ENCODE measurements at places on chromosomes 4 and X.

- no peak for DNase-seq
Measured at GRCh38 chr4:159191989-159192388, 89.1 kb downstream of the RAPGEF2 start.

DNA sequence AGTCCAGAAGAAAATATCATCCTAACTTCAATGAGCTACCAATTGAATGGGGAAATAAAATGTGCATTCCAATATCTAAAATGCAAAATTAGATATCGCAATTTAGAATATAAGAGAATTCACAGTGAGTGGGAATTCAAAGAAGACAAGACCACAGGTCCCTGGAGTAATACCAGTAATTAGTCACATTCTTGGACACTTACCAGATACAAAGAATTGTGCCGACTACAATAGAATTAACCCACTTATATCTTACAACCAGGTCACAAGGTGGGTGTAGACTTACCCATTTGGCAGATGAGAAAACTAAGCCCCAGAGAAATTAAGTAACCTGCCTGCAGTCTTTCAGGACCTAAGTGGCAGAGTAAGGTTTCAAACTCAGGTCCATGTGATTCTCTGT, 84.3 kb upstream of the C1QTNF7 start:
- DNase-seq: no peak

GRCh38 chr4:37757121-37757520, 69.4 kb upstream of the PGM2 start:
- no peak for DNase-seq

- DNase-seq: no peak
Measured at GRCh38 chr4:186584912-186585311, 29.5 kb upstream of the MTNR1A start.

DNA sequence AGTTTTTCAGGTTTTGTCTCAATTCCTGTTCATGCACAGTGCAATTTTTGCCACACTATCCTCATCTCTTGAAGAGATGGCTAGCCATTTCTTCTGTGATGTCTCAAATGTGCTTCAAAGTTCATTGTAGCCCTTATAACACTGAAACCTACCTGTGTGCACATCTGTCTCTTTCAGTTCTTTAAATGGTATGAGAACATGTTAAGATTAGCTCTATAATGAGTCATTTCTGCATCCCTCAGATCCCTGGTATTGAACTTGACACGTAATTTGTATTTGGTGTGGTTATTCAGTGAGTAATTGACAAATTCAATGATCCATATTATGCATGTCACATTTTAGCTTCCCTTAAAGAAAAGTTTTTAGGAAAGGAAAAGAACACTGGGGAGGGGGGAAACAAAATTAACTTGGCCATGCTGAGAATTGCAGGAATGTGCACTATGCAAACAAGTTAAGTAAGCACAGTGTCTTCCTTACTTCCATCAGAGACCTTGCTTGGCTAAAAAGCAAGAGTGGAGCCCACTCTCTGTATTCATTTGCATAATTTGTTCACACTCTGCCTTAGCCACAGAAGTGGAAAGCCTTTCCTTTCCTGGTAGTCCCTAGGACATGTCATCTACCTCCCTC, 659.8 kb upstream of the MAGEB2 start:
- DNase-seq: no peak

DNA sequence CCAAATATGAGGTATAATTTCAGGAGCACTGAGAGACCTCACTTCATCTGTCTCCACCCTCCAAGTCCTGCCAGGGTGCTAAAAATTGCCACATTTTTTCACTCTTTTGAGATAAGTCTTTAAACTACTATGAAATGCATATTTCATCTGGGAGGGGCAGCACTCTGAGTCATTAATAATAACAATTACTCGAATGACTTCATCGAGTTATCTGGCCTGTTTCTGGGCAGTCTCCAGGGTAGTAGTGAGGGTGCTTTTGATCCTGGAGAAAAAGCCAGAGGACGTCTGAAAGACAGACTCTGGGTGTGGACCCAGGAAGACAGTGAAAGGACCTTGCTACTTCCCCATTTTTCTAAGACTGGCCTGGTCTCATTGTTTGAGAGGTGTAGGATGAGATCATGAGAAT, 42.3 kb upstream of the SRD5A3 start:
- no peak for DNase-seq

GRCh38 chrX:47745416-47745815, 86.4 kb upstream of the UXT start:
- no peak for DNase-seq

GRCh38 chrX:9903146-9903545, 64.0 kb upstream of the CLDN34 start:
- DNase-seq: no peak

DNA sequence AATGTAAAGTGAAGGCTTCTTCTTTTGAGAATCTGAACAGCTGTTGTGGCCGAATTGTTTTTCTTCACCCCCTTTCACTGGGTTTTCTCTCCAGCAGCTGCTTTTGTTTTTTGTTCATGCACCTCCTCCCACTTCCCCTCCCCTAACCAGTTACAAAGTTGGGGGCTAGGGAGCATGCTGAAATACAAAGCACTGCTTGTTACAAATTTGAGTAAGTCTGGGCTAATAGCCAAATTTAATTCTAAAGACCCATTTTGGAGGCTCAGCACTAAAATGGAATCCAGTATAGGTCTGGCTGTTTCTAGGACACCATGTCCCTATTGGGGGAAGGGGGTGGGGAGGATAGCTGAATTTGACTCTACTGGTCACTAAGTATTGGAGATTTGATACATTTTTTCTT, 89.2 kb upstream of the GPM6B start:
- DNase-seq: peak; percentile 65

DNA sequence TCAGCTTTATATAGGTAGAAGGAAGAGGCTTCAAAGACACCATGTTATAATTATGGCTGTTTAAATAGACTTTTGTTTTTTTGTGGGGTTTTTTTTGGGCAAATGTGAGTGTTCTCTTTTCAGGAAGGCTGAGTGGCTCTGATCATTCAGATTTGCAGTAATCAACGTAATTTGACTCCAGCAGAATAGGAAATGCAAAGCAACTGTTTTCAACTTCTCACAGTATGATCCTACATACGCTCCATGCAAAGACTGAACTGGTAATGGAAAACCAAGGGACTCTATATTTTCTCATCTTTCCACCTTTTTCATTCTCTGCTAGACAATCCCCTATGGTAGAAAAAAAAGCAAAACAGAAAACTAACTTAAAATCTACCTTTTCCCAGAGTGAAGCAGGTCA, 10.8 kb downstream of the ADH1B start:
- no peak for DNase-seq

DNA sequence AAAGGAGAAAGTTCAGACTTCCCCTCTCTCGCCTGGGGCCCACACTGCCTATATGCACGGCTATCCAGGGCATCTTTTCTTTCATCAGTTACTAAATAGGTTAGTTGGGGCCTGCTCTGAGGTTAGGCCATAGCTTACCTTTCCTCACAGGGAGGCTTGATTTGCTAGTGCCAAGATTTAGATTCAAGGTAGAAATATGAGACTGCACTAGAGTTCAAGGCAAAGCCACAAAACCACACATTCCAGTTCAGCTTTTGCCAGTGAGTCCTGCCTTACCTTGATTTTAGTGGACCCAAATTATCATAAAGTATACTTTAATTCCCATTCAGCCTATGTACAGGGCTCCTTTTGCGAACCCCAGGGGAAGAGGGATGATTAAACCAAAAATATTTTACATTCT, 762.8 kb downstream of the PDHA2 start:
- no peak for DNase-seq

GRCh38 chr4:150501009-150501727, 80.8 kb upstream of the MAB21L2 start:
- DNase-seq: no peak

GRCh38 chrX:149462849-149463248, 42.3 kb downstream of the IDS start:
- no peak for DNase-seq

DNA sequence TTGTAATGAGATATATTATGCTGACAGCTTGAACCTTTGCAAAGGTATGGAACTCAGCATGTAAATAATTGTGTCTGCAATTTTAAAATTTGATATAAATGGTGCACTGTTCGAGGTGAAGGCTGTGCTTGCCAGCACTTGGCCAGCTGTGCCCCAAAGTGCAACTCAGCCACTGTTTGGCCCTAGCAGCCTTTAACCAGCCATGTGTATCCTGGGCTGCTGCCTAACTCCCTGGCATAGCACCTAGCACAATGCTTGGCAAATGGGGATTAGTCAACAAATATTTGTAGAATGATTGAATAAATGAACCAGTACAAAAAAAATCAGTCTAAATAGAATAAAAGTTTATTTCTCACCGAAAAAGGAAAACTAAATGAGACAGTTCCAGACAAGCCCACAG, 83.8 kb upstream of the ZIC3 start:
- DNase-seq: no peak

- DNase-seq: no peak
Measured at GRCh38 chrX:18179446-18179845, 41.2 kb downstream of the BEND2 start.

DNA sequence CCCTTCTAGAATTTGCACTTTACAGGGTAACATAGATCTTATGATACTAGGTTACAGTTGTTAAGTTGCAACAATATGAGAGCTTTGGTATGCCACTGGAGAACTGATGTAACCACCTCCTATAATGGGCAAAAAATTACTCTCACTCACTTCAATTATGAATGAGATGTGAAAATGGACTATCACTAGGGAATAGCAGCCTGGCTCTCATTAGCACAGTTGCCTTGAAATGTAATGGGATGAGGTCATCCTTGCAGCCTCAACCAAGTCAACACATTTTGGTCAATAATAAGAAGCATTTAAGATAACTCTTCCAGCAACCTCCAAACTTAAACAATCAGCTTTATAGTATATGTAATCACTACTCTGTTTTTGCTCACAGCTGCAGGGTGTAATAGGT, 69.4 kb downstream of the TBC1D9 start:
- no peak for DNase-seq

GRCh38 chr4:8201321-8201781, 2.3 kb downstream of the SH3TC1 start:
- no peak for DNase-seq

DNA sequence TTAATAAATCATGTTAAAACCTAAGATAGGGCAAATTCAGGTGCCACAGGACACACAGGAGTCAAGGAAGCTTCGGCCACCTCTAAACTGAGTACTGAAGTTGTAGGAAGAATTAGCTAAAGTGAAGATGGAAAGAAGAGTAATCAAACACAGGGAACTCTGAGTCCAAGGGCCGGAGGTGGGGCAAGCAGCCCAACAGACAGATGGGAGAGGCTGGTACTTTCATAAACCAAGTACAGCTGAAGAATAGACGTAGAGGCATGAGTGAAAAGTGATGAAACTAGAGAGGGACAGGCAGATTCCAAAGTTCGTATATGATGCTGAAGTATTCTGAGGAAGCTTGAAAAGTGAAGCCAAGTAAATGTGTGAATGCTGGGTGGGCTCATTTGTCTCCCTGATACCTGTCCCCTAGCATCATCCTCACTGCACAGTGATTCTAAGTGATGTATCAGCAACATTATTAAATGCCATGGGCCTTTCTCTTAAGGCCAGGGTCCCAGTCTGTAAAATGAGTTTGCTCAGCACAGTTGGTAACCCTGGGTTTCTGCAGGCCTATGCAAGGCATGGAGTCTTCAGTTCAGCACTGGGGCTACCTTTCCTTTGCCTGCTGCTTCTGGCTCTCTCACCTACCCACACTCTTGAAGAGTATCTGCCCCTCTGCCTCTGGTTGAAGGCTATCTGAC, 203.3 kb downstream of the NR3C2 start:
- DNase-seq: no peak

- no peak for DNase-seq
Measured at GRCh38 chr4:85828027-85828890, 353.3 kb downstream of the ARHGAP24 start.

GRCh38 chrX:72297953-72298730, 7.6 kb downstream of the CITED1 start:
- DNase-seq: no peak

DNA sequence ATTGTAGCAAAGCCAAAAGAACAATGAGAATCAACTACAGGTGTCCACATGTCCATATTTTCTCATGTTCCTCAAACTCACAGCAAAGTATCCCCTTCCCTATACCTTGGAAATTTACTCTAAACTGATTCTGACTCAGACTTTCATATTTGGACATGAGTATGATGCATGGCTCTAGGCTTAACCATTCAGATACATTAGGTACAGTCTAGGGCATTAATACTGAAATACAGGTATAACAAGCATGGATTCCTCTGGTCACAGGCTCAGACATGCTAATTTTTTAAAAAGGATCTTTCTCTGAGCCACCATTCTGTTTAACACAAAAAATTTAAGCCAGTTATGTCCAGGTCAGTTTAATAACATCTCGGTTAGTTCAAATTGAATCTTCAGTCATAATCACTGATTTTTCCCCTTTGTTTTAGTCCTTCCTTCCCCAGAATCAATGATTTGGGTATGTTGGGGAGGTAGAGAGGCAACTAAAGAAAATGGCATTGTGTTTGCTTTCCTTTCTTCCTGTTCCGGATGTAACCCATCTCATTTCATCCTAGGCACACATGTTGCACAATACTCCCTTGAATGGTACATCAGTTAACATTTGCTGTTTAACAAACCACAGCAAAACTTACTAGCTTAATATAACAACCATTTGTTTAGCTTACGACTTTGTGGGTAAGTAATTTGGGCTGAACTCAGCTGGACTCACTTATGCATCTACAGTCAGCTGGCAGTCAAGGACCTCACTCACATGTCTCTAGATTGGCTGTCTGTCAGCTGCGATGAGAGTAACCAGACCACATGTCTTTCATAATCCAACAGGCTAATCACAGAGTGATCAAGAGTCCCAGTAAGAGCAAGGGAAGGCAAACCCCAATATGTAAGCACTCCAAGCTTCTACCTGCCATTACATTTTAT, 75.3 kb upstream of the GRIA3 start:
- no peak for DNase-seq

DNA sequence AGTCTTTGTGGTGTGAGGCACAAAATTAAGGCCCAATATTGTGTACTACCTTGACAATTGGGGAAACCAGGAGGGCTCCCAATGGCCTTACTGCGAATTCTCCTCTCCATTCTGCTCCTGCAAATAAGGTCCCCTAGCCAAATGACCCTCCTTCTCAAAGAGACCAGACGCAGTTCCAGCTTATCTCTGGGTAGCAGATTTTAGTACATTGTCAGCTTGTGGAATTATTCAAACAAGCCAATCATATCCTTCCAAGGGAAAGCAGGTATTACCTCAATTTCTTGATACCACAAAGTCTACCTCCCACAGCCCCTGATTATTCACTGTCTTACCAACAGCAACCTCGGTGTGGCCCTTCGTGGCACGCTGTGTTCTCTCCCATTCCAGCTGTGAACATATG, 7.8 kb upstream of the ZBTB33 start:
- DNase-seq: no peak

DNA sequence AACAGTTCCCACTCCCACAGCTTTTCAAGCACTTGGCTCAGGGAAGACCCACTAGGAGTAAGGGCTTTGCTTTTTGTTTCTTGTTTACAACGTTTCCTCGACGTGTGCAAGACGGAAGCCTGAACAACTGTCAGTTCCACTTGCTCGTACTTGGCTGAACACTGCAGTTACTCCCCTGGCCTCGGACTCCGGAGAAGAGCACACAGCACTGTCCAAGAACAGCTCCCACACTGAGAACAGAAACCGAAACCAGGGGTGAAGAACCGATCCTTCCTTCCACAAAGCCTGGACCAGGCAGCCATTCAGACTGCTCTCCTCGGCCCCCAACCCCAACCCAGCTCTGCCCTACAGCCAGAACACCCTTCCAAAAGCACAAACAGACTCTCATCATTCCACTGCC, 25.5 kb downstream of the IRF2 start:
- no peak for DNase-seq
